A673 (cell line): ENCODE measurements at places on chromosomes 7 and 10.

DNA sequence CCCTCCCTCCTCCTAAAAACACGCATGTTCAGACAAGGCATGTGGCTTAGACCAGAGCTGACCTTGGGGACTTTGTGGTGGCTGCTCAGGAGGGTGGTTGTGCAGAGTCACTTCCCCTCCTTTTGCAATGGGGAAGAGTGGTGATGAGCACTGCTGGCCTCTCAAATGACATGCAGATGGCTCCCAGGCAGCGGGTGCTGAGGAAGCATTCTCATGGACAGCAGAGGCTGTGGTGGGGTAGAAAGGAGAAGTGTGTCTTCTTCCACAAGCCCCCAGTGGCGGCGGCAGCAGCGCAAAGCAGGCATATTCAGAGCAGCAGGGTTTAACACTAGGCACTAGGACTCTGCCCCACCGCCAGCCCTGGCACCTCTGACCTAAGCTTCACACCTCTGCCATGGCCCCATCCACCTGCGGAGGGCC is 105.9 kb upstream of the ANLN start:
- DNase-seq: no peak

DNA sequence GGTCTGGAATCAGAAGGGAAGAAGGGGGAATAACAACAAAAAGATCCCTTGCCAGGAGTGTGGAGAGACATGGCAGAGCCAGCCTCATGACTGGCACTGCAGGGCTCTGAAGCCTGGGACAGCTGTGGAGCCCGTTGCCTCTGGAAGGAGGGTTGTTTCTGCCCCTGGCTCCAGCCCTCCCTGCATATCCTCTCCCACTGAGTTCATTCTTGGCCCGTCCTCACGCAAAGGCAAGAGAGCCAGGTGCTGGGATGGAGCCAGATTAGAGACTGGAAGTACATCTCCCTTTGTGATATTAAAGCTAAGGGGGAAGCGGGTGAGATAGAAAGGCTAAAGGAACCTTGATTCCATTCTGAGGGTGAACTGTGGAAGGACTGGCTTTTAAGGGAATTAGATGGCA is 141.5 kb upstream of the NPVF start:
- no peak for DNase-seq

DNA sequence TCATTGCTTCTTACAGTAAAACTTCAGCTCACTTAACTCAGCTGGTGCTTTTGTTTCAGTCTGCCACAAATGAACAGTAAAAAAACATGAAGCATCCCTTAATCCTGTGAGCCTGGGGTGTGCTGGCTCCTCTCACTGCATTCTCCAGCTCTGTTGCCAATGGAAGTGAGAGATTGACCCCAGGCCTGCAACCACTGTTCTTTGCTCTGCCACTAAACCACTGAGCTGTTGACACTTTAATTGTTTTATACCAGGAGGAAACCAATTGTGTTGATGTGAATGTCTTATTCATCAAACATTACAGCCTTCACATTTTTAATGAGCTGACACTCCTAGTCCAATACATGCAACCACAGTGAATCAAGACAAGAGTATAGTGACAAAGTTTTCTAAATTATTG is 69.4 kb upstream of the FZD1 start:
- DNase-seq: peak; percentile 45

DNA sequence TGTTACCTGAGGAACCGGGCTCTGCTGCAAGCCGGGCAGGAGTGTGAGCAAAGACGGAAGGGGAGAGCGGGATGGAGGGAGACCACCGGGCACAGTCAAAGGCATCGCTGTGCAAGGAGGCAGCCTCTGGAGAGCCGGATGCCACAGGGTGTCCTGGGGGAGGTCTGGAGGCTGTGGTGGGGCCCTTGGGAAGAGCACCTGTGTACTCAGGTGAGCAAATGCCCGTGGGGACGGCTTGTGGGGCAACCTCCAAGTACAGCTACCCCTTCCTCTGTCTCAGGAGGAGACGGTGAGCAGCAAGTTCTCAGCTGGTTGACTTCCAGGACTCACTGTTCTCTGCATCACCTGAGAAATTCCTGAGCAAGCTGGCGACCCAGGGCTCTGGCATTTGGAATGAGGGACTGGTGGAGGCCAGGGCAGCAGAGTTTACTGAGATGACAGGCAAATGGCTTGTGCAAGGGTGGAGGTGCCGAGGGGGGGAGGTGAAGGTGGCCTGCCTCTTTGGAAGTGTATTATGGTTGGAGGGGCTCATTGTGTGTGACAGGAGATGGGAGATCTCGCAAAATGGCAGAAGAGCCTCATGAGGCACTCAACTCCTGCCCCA is 345.2 kb upstream of the SHH start:
- DNase-seq: no peak

GRCh38 chr7:56218510-56218909 is 102.3 kb upstream of the NUPR2 start:
- DNase-seq: no peak

DNA sequence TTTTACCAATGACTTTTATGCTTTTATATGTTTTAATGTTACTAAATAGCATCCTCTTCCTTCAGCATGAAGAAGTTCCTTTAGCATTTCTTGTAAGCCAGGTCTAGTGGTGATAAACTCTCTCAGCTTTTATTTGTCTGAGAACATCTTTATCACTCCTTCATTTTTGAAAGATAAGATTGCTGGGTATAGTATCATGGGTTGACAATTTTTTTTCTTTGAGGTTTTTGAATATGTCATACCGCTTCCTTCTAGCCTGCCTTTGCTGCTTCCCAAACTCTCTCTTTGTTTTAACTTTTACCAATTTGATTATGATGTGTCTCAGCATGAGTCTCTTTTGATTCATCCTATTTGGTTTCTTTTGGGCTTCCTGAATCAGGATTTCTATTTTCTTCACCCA is 108.2 kb upstream of the KAT6B start:
- DNase-seq: no peak

- no peak for DNase-seq
Observed at GRCh38 chr7:74226633-74227032, 16.8 kb downstream of the LAT2 start.

- no peak for DNase-seq
Observed at GRCh38 chr7:63071396-63071795, 927.3 kb upstream of the ZNF722 start.

GRCh38 chr10:59336632-59337031 is 25.7 kb downstream of the FAM13C start:
- DNase-seq: no peak

DNA sequence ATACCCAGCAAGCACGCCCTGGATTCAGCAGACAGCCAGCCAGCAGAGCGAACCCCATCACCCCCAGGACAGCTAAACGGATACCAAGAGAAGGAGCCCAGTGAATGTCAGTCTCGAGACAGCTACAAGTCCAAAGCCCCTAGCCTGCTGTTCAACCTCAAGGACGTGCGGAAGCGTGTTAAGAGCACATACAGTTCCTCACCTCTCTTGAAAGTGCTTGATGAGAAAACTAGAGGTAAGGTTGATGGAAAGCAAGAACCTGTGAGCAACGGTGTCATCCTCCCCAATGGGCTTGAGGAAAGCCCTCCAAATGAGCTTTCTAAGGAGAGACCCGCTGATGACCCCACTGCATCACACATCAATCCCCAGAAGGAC is 24.9 kb downstream of the C10orf71 start:
- DNase-seq: no peak

- peak; percentile 86 for DNase-seq
Observed at GRCh38 chr7:143884969-143885559, 16.9 kb downstream of the TCAF1 start.

DNA sequence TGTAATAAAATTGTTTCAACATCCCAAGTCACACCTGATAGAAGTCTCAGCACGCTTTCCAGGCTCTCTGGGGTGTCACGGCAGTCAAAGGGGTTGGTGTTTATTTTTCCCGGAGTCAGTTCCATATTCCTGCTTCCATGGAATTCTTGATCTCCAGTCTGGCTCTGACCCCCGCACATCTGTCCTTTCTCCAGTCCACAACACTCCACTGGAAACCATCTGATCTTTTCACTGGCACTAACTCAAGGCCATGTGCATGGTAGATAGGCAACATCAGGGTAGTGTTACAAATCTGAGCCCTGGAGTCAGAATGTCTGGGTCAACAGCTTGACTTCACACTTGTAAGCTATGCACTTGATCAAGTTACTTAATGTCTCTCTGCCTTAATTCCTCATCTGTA is 176.2 kb downstream of the WDR11 start:
- DNase-seq: no peak

GRCh38 chr7:29287366-29287765 is 92.8 kb downstream of the CHN2 start:
- no peak for DNase-seq

GRCh38 chr10:20552382-20552781 is 344.7 kb downstream of the NEBL start:
- DNase-seq: no peak

DNA sequence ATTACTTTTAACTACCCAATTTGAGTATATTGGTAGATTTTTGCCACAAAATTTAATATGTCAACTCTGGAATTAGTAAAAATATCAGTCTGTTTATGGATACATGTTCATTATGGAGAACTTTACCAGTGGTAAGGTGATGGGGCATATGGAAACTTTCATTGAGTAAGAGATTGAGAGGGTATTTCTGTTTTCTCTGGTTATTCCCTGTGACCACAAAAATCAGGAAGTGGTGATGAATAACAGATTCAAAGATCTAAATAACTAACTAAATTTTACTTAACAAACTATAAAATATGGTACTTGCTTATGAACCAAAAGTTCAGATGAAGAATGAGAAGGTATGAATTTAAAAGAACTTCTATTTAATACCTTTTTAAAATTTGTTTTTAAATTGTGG is 22.1 kb upstream of the STEAP4 start:
- DNase-seq: no peak
